Pons (tissue), 1 donor: ENCODE measurements at places on chromosomes 13 and 19.
A peak's percentile ranks its signal among the peaks of the same experiment; 100 is the strongest.

DNA sequence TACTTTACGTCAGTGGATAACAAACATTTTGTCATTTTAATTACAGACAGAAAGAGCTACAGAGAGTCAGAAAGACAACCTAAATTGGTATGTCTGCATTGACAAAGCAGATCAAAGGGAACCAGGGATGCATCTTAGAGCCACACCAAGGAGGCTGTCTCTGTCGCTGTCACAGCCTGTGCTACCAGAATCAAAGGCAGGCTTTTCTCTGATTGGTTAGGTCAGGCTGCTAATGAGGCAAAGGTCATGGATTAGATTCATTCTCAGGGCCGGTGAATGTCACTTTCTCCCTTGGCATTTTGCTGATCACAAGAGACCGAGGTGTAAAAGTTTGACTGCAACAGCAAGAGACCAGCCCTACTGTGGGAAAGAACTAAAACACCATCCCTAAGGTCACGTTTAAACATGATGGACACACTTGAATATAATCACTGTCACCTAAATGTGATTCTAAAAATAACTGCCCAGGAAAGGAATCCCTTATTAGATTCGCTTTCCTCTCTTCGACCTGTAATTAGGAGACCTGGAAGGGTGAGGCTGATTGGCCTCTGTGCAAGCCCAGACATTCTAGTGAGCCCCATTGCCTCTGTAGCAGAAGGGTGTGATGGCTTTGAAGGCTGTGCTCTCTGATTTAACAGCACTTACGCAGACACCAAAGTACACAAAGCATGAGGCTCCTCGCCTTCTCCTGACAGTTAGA lies 314.4 kb upstream of the NBEA start:
- DNase-seq: no peak

DNA sequence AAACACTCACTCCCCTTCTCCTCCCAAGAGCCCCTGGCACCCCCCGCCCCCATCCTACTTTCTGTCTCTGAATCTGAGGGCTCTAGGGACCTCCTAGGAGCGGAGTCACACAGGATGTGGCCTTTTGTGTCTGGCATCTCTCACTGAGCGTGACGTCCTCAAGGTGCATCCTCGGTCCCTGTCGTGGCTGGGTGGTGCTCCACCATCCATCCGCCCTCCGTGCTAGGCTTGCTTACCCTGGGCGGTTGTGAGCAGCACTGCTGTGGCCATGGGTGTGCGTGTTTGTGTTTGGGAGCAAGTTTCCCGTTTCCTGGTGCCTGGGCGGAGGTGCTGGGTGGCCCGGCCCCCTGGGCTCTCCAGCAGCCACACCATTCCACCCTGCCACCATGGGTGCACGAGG lies 12.2 kb downstream of the PLEKHJ1 start:
- no peak for DNase-seq

- no peak for DNase-seq
Observed at GRCh38 chr13:47085346-47085745, 188.5 kb upstream of the HTR2A start.

GRCh38 chr13:100484702-100485101 lies 103.9 kb downstream of the GGACT start:
- no peak for DNase-seq

GRCh38 chr13:30465343-30465592 lies 468 bp downstream of the HMGB1 start:
- DNase-seq: no peak

GRCh38 chr13:75946536-75947284 lies 310.6 kb downstream of the LMO7 start:
- peak; percentile 5 for DNase-seq

- peak; percentile 21 for DNase-seq
Observed at GRCh38 chr13:61286148-61286745, 129.4 kb downstream of the PCDH20 start.

DNA sequence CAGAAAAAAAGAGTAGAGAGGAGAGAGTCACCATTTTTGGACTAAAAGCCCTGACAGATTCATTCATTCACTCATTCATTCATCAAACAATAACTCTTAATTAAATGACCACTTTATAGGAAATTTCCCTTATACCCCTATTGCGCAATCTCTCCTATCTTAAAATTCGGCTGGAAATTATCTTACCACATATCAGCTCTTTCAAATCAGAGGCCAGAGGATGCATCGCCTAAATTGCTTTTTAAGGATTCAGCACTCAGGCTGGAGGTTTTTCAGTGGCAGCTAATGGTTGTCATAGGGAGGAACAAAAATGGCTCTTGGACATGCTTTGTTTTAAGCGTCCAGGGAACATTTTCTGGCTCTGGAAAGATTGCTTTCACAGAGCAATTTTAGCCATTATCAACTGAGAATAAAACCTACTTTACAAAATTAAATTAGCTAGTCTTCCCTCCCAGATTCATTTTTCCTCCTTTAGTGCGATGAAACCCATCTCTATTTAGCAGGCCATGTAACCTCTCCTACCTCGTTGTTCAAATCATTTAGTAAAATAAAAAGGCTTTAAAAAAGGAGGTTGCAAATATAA lies 115.2 kb downstream of the OLFM4 start:
- no peak for DNase-seq

DNA sequence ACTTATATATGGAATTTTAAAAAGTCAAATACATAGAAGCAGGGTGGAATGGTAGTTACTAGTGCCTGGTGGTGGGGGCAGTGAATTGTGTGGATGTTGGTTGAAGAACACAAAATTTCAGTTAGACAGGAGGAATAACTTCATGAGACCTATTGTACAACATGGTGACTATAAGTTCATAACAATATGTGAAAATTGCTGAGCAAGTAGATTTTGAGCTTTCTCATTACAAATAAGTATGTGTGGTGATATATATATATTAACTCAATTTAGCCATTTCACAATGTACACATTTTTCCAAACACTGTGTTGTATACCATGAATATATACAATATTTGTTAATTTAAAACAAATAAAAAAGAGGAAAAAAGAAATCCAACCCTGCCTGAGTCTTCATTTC lies 641.1 kb downstream of the DIAPH3 start:
- no peak for DNase-seq

DNA sequence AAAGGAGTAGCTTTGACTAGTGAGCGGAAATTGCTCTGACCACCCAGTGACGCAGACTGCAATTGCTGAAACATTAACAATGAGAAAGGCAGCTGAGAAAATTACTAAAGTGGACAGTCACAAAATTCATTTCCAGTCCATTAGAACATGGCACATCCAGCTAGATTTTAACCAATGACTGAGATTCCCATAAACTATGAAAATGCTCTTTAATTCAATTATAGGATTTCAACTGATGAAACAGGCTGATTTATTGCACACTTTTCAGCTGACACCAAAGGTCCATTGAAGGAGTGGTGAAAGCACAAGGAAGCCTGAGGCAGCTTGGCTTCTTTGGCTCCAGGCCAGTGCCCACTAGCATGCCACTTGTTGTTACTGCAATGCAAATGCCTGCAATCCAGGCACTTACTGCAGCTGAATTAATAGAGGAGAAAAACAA lies 933.4 kb downstream of the SLITRK6 start:
- DNase-seq: peak; percentile 39

DNA sequence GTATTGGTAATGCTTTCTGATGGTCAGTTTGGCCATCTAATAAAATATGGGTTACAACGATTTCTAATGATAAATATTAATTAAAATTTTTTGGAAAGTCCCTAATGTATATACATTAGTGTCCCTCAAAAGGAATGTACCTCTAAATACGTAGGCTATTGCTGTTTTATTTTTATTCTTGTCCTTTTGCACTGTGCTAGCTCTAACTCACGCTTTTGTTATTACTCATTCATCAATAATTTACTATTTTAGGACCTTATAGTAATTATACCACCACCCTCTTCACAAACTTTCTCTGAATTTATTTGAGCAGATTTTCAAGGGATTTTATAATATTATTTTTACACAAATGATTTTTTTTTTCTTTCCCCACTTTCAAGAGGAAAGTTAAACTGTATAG lies 795.9 kb upstream of the PCDH9 start:
- no peak for DNase-seq

- no peak for DNase-seq
Observed at GRCh38 chr19:50449236-50449899, 16.7 kb downstream of the MYBPC2 start.

DNA sequence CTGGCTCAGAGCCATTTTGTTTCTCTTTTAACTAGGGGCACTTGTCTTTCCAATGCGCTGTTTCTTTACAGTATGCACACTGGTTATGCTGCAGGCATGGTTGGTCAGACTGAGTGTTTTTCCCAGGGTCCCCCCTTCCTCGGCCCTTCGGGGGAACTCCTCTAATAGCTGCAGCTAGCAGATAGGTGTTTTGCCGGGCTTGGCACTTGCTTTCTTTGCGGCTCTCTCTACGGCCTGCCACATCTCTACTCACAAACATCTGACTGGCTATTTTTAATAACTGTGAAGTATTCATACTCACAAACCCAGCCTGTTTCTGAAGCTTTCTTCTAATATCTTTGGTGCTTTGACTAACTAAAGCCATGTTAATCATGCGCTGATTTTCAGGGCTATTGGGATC lies 89.4 kb downstream of the SLC25A15 start:
- no peak for DNase-seq

GRCh38 chr13:97583907-97584497 lies 150.0 kb downstream of the RAP2A start:
- no peak for DNase-seq

DNA sequence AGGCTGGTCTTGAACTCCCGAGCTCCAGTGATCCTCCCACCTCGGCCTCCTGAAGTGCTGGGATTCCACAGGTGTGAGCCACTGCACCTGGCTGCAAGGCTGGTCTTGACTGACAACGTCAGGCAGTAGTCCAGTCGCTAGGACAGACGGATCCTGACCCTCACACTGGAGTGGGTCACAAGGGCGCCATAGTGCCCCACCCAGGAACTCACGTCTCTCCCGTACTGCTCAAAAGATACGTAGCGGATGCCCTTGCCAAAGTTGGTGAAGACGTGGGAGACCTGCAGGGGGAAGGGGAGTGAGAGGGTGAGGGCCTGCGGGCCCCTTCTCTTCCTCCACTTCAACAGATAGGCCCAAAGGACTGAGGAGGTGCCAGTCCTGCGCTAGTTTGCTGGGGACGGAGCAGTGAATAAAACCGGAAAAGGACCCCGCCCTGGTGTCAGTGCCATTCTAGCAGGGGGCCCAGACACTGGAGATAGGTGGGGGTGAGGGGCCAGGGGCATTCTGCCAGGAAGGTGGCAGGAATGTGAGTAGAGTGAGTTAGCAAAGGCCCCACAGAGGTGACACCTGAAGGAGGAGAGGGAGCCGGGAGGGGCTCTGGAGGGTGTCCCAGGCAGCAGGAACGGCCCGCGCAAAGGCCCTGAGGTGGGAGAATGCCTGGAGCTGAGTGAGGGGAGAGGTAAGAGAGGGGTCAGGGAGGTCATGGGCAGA lies 11.9 kb downstream of the MRPS12 start:
- no peak for DNase-seq

GRCh38 chr19:39017026-39017425 lies 15.3 kb downstream of the FBXO27 start:
- DNase-seq: no peak

- DNase-seq: peak; percentile 24
Observed at GRCh38 chr19:4722671-4723594, 709 bp downstream of the DPP9 start.

DNA sequence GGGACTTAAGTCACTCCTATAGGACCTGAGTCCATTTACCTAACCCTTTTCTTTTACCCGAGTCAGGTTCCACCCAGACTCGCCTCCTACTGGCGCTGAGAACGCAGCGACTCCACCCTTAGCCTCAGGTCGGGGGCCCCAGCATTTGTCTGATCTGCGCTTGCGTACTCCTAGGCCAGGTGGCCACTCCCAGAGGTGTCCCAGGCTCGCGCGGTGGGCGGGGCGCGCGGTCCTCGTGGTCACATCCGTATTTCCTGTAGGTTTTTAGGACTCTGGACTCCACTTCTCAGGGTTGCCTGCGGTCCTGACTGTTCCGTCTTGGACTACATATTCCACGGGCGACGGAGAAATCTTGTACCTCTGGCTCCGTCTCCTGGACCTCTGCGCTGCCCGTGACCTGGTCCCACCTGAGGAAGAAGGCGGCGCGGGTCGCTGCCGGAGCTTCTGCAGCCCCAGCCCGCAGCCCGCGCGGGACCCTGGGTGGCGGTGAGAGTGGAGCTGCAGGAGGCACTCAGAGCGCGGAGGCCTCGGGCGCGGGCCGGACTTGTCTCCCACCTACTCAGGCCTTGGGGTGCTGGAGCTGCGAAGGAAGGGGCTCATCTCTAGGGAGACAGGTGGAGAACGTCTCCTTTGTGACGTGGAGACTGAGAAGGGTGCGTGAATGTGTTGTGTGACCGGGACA lies 11.0 kb upstream of the ZNF573 start:
- DNase-seq: no peak

DNA sequence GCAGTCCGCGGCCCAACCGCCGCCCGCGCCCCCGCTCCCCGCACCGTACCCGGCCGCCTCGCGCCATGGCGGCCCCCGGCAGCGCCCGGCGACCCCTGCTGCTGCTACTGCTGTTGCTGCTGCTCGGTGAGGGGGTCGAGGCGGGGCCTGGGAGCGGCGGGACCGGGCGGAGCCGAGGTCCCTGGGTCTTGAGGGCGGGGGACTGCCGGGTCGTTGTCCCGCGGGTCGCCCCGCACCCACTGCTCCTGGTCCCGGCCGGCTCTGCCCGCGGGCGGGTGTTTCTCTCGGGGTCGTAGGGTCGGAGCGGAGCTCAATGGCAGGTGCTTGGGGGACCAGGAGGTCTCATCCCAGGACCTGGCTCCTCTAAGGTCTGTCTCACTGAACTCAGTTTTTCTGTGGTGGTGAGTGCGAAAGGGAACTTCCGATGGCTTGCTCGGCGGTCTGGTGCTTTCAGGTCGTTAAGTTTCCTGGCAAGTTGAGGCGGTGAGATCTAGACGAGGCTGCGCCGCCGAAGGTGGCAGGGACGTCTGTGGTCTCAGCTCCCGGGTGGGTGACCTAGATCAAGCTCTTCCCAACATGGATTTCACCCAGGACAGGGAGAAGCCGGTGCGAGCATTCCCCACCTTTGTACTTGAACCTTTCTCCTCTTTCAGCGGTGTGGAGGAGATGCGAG lies 467 bp downstream of the LAMP1 start:
- peak; percentile 36 for DNase-seq

DNA sequence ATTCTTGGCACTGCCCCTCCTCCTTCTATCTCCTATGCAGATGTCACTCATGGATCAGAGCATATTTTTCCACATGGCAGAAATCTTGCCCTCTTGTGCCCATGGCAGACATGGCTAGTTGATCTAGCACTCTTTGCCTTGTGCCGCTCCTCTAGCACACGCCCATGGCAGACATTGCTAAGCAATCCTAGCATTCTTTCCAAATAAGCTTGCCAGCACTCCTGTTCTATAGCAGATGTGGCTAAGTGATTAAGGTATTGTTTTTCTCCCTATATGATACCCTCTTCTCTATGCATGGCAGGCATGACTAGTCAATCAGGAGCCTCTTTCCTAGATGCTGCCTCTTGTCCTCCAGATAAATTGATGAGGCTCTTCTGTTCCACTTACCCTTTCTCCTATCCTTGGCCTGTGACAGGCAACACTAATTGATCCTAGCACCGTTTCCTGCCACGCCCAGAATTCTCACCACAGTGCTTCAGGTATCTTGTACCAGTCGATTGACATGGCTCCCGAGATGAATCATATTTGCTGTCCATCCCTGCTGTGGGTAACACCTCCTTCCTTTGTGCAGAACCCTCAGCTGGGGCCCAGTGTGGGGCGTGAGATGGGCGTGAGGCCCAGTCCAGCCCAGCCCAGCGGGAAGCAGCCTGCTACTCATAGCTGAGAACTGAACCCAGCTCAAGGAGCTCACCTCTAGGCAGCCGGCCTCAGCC lies 26.9 kb downstream of the TMED1 start:
- no peak for DNase-seq
